ENCODE measurements at places on chromosomes 1 and 21.

GRCh38 chr1:226365831-226366231, 42.1 kb downstream of the PARP1 start:
- no peak for DNase-seq
- H3K27ac ChIP-seq = no peak overlapping the region

DNA sequence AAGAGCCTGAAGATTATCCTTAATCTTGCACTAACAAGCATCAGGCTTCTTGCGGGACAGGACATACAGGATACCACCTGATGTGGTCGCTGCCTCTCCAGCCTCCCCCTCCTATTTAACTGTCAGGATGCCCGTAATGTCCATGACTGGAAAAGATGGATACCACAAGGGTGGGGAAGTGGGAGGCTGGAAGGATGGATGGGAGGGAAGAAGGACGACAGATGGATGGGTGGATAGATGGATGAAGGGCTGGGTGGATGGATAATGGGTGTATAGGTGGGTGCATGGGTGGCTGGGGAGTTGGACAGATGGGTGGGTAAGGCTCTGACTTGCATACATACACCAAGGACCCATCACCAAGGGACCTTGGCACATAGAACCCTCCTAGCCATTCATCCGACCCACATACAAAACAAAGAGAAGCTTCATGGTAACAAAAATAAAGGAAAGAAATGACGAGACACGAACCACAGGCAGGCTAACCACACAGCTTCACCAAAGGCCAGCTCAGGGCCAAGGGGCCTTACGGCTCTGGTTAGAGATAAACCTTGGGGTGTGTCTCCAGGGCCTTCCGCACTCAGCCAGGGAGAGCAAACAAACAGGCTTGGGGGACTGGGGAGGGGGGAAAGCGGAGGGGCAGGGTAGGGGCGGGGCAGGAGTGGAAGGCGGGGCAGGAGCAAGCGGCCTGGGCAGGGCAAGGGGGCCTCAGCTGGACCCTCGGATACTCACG, 50.5 kb downstream of the HSPG2 start:
- no peak overlapping the region for H3K27ac ChIP-seq
- no peaks in the 10 kb centered on the region for H3K4me1 ChIP-seq
- H3K4me3 ChIP-seq = no peak overlapping the region
- no peaks in the 10 kb centered on the region for H3K27me3 ChIP-seq
- no peak for DNase-seq

DNA sequence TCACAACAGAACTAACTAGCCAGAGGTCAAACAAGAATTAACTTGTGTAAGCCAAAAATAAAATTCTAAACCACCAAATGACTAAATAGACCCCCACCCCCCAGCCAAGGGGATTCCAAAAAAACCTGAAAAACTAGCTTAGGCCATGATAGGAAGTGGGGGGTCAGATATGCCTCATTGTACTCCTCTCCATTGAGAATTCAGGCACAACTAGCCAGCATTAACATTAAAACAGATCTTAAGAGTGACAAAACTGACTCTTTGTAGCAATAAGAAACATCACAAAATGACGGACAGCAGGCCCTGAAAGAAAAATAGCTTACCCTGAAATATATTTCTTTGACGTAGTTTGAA, 103.0 kb upstream of the ETV3 start:
- H3K4me1 ChIP-seq = peaks cover 9% of the 10 kb centered on the region
- H3K4me3 ChIP-seq = no peak overlapping the region
- no peak for DNase-seq
- H3K27ac ChIP-seq = no peak overlapping the region
- no peaks in the 10 kb centered on the region for H3K36me3 ChIP-seq

- H3K36me3 ChIP-seq = no peaks in the 10 kb centered on the region
- DNase-seq = no peak
- no peaks in the 10 kb centered on the region for H3K4me1 ChIP-seq
- H3K27ac ChIP-seq = no peak overlapping the region
- no peaks in the 10 kb centered on the region for H3K27me3 ChIP-seq
These were observed 125.5 kb upstream of the HNRNPU start for GRCh38 chr1:244989813-244990212.

DNA sequence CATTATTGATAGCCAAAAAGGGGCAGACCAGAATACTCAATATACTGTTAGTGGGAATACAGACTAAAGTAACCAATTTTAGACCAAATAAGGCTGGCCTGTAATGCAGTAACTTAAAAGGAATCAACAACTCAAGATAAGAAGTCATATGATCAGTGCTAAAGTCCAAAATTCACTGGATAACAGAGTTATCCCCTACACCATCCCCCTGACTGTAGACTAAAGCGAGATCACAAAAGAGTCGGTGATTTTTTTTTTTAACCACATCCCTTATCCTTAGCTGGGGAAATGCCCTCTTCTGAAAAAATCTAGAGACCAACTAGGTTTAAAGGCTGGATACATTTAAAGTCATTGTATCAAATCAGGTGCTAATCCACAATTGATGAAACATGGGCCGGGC, 7.7 kb downstream of the UBR4 start:
- no peak overlapping the region for H3K27ac ChIP-seq
- peaks cover 53% of the 10 kb centered on the region for H3K4me1 ChIP-seq
- no peak for DNase-seq
- no peaks in the 10 kb centered on the region for H3K27me3 ChIP-seq
- peaks cover 19% of the 10 kb centered on the region for H3K36me3 ChIP-seq

DNA sequence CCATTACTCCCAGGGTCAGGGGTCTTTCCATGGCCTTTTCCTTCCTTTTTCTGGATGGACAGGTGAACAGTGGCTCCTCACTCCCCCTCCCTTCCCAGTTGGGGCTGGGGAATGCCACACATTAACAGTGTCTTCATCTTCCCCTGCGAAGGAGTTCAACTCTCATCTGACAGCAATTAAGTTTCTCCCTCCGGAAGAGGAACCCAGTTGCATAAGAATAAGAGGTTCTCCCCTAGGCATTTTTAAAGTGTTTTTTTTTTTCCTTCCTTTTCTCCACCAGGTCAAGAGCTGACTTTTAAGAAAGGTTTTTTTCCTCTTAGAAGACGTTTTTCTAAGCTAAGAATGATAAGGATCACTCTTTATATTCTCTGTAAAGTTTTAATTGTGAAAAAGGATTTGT, 42.3 kb upstream of the FASLG start:
- no peak for DNase-seq
- no peaks in the 10 kb centered on the region for H3K27me3 ChIP-seq
- H3K36me3 ChIP-seq = no peaks in the 10 kb centered on the region
- no peak overlapping the region for H3K4me3 ChIP-seq

DNA sequence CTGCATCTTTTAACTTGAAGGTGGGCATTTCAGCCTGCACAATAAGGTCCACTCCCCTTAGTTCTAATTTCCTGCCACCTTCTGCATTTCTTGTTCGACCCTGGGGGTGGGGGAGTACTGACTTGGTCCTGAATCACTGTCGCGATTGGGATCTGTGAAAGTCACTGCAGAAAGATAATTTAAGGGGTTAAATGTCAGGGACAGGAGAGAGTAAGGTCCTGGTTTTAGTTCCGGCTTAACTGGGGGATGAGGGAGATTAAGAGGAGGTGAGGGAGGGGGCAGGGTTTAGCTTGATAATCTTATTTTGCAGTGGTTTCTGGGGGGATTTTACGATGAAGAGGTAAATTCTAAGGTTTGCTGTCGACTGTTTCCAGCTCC, 128.1 kb downstream of the MRPS6 start:
- no peaks in the 10 kb centered on the region for H3K27me3 ChIP-seq
- peak overlapping the region; percentile 53 for H3K4me3 ChIP-seq
- H3K36me3 ChIP-seq = no peaks in the 10 kb centered on the region
- DNase-seq = no peak

- no peaks in the 10 kb centered on the region for H3K36me3 ChIP-seq
- no peaks in the 10 kb centered on the region for H3K27me3 ChIP-seq
- DNase-seq = no peak
- peaks cover 14% of the 10 kb centered on the region for H3K4me1 ChIP-seq
These were observed 9.0 kb upstream of the CDC20 start for GRCh38 chr1:43349594-43350306.

- no peaks in the 10 kb centered on the region for H3K36me3 ChIP-seq
- no peak overlapping the region for H3K27ac ChIP-seq
- DNase-seq = no peak
- no peaks in the 10 kb centered on the region for H3K4me1 ChIP-seq
These were observed 5.9 kb downstream of the TNR start for GRCh38 chr1:175737451-175737850.

DNA sequence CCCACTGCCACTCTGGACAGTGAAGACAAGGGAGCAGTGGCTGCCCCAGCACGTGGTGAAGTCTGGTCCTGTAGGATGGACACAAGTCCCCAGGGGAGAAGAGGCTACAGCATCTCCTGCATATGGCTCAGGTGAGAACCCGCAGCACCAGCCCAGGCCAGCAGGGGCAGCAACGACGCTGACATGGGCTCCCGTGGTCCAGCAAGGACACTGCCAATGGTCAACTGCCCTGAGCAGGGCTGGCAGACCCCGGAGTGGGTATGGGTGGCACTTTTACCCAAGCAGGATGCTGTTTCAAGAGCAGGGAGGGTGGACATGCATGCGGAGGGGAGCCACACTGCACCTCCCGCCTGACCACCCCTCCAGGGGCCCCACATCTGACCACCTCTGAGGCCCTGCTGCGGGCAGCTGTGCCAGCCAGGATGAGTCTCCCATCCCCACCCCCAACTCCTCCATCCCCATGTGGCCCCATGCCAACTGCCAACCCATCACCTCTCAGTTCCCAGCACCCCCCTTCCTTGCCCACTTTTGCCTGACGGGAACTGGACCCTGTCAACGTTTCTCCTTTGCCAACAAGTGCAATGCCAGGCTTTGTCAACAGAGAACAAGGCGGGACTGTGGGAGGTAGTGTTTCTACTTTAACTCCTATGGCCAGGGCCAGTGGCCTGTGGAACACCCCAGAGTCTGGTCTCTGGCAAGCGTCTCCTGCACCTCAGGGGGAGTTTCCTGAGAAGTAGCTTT, 8.6 kb downstream of the MORN1 start:
- H3K36me3 ChIP-seq = no peaks in the 10 kb centered on the region
- H3K27ac ChIP-seq = no peak overlapping the region
- H3K27me3 ChIP-seq = no peaks in the 10 kb centered on the region
- DNase-seq = peak; percentile 65

DNA sequence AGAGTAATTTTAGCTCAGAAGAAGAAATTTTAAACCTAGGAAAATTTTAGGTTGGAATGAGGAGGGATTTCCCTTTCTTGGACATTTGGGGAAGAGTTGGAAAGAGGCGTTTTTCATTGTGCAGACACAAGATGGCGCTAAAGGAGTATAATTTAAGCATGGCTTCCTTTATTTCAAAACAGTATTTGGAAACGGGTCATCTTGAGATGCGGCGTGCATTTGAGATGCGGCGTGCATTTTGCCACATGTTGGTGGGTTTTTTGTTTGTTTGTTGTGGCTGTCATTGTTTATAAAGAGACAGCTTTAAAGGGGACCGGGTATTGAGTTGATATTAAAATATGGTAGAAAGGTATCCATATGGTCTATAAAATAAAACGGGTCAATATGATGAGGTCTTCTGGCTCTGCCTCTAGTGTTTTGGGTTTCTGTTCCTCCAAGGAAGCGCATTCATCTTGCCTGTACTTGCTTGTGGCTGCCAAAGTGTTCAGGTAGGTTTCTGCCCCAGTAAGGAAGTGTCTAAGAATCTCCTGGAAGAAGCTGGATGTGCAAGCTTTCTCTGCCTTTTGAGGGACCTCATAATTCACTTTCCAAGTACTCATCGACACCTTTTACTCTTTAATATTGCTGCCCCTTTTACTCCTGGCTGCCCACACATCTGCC, 210.3 kb downstream of the SLC35F3 start:
- H3K27me3 ChIP-seq = no peaks in the 10 kb centered on the region
- H3K4me3 ChIP-seq = no peak overlapping the region
- H3K27ac ChIP-seq = no peak overlapping the region
- no peaks in the 10 kb centered on the region for H3K36me3 ChIP-seq
- peaks cover 10% of the 10 kb centered on the region for H3K4me1 ChIP-seq
- no peak for DNase-seq

- H3K4me3 ChIP-seq = no peak overlapping the region
- no peaks in the 10 kb centered on the region for H3K36me3 ChIP-seq
- no peaks in the 10 kb centered on the region for H3K27me3 ChIP-seq
These were observed 118.1 kb upstream of the GADD45A start for GRCh38 chr1:67566803-67567377.

- no peak for DNase-seq
- no peaks in the 10 kb centered on the region for H3K4me1 ChIP-seq
- H3K4me3 ChIP-seq = no peak overlapping the region
- H3K27ac ChIP-seq = no peak overlapping the region
These were observed 107.9 kb downstream of the LMO4 start for GRCh38 chr1:87436534-87436933.

DNA sequence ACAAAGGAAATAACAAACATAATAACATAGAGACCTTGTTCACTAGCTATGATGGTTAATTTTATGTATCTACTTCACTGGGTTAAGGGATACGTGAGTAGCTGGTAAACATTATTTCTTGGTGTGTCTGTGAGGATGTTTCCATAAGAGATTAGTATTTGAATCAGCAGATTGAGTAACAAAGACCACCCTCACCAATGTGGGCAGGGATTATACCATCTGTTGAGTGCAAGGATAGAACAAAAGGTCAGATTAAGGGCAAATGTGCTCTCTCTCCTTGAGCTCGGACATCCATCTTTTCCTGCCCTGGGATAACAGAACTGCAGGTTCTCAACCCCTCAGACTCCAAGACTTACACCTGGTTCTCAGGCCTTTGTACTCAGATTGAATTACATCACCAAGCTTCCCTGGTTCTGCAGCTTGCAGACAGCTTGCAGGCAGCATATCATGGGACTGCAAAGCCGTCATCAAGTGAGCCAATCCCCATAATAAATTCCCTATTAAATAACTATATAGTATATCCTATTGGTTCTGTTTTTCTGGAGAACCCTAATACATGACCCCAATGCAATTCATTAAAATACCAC, 9.2 kb downstream of the SPATA6 start:
- no peak overlapping the region for H3K4me3 ChIP-seq
- H3K36me3 ChIP-seq = no peaks in the 10 kb centered on the region
- no peak for DNase-seq

GRCh38 chr1:25683731-25684130, 67.1 kb downstream of the MAN1C1 start:
- DNase-seq = no peak
- H3K4me3 ChIP-seq = no peak overlapping the region
- no peaks in the 10 kb centered on the region for H3K36me3 ChIP-seq

DNA sequence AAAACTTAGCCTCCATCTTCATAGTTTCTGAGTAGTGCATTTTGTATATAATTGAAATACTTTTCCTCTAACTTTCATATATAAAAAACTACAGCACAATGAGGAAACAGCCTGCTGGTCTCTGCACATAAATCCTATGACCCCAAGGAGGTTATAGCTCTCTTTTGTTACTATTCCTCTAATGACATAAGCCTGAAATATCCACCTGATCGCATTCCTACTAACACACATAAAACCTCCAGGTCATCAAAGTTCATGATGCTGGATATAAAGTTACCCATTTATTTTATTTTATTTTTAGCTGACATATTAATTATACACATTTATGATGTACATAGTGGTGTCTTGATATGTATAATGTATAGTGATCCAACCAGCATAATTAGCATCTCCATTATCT, 1042.0 kb upstream of the B3GALT2 start:
- H3K36me3 ChIP-seq = no peaks in the 10 kb centered on the region
- H3K4me1 ChIP-seq = no peaks in the 10 kb centered on the region
- no peak for DNase-seq
- H3K27me3 ChIP-seq = no peaks in the 10 kb centered on the region
- H3K27ac ChIP-seq = no peak overlapping the region
- H3K4me3 ChIP-seq = no peak overlapping the region

- H3K27ac ChIP-seq = no peak overlapping the region
- H3K4me1 ChIP-seq = no peaks in the 10 kb centered on the region
- H3K27me3 ChIP-seq = no peaks in the 10 kb centered on the region
- DNase-seq = no peak
- no peak overlapping the region for H3K4me3 ChIP-seq
These were observed 64.2 kb downstream of the ZNF684 start for GRCh38 chr1:40595623-40596022.

- H3K27me3 ChIP-seq = no peaks in the 10 kb centered on the region
- no peak overlapping the region for H3K4me3 ChIP-seq
- peaks cover 8% of the 10 kb centered on the region for H3K36me3 ChIP-seq
- DNase-seq = no peak
These were observed 19.8 kb downstream of the CNN3 start for GRCh38 chr1:94907136-94907535.

Data from liver (tissue), 10 donors.